ENCODE measurements at places on chromosomes 2 and 18.

DNA sequence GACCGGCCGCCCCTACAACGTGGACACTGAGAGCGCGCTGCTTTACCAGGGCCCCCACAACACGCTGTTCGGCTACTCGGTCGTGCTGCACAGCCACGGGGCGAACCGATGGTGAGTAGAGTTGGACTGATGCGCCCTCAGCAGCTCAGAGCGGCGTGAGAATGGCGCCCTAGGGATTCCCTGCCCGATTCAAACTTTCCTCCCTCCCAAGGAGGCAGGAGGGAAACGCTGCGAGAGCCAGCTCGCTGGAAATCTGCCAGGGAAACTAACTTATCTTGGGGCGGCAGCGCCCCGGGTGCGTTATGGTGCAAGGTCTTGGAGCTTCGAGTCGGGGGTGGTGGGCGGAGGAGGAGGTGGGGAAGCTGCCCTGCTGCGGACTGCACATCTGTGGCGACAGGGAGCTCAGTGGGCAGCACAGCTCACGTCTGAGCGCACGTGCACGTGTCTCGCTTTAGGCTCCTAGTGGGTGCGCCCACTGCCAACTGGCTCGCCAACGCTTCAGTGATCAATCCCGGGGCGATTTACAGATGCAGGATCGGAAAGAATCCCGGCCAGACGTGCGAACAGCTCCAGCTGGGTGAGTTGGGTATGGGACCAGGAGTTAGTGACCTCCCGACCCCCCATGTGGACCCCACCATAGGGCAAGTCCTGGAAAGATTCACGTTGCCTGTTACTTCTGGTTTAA lies 697 bp downstream of the ITGA4 start:
- DNase-seq: peak; percentile 78

DNA sequence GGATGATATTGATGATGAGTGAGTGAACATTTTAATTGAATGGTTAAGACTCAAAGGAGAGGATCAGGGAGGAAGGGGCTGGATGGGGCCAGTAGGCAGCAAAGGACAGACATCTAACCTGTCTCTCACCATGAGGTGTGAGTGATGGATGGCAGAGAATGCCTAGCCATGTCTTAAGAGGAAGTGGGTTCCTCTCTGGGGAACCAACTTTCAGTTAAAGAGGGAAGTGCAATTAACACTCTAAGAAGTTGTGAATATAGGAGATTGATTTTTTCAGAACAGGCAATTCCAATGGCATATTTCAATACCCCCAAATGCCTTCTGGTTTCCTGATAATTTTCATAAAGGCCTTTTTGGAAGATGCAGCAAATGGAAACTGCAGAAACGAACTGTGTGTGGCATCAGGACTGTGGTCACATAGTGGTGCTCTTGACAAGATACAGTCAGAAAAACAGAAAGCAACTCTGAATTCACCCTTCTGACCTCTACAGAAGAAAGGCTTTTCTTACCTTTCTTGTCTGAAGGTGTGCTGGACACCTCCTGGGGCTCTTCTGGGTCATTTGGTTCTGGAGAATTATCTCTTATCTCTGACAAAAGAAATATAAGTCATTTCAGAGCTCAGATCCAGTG lies 10.2 kb downstream of the SP110 start:
- DNase-seq: no peak

DNA sequence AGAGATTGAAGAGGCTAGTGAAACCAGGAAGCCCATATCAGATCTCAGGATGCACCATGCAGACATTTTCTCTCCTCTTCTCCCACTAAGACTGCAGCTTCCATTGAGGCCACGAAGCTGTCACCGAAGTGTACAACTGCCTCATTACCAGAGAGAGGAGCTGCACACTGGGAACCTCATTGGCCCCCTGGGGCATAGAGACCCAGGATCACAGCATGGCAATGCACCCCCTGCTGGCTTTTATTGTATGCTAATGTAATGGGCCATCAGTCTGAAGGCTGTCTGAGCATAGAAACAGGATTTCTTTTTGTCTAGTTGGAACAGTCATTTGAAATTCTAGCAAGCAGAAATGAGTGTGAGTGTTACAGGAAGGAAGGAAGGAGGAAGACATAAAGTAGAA lies 861.6 kb upstream of the CELF4 start:
- DNase-seq: no peak

GRCh38 chr2:60867848-60868247 lies 13.5 kb upstream of the REL start:
- DNase-seq: no peak

- DNase-seq: no peak
Observed at GRCh38 chr2:54574107-54574859, 118.2 kb downstream of the SPTBN1 start.

DNA sequence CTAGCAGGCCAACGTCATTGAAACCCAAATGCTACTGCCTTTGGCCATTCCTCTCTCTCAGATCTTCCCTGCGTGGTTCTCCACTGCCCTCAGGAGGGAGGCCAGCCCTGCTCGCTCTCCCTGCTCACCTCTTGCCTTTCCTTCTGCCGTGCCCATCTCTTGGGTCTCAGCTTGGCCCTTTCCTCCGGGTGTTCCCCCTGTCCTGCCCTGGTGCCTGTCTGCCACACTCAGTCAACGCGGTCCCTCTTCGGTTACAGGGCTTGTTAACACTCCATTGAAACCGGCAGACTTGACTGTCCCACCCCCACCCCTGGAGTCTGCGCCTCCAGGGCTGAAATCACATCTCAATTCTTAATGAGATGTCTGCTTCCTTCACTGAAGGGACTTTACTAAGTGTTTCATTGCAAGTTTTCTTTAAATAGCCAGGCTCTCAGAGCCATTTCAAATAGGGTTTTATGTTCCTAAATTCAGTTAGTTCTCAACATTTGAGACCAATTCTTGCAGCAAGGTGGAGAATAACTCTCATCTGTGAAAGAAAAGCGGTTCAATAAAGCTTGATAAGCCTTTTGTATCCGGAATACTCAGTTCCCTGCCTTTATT lies 237.6 kb downstream of the DYSF start:
- no peak for DNase-seq

- no peak for DNase-seq
Observed at GRCh38 chr2:169818241-169818640, 6.5 kb downstream of the METTL5 start.

DNA sequence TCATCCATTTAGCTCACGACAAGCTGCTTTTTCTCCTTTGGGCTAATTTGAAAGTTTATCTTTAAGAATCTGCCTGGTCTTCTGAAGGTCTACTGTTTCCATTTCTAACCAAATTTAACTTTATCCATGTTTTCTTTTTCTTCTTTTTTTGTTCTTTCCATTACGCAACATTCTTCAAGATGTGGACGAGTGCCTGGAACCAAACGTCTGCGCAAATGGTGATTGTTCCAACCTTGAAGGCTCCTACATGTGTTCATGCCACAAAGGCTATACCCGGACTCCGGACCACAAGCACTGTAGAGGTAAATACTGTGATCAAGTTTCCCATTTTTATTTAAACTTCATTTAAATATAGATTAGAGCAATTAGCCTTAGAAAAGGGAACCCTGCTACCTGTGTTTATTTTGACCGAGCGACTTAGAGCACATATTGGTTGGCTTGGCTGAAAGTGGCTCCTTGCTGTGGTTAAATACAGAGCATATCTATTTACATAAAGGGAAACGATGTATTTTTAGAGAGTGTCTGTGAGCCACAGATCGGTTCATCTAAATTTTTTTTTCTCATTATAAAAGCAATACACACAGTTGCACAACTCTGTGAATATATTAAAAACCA lies 183.4 kb upstream of the RASGRP3 start:
- DNase-seq: peak; percentile 67

GRCh38 chr2:24889221-24889620 lies 30.8 kb downstream of the ADCY3 start:
- no peak for DNase-seq
